ENCODE measurements at places on chromosomes 12 and 14.

DNA sequence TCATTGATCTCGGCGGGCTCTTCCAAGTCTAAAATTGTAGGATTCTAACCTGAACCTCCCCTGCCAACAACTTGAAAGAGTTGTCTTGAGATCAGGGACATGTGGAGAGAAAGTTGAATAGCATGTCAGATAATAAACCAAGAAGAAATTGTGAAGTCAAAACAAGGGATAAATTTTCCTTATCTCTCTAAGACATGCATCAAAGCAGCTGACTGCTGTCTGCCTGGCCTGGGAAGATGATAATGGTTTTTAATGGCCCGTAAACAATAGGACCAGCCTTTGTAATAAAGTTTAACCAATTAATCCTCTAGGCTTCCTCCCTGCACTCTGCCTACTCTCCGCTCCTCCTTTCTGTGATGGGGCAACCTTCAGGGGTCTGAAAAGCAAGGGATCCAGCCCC, 67.9 kb downstream of the DPF3 start:
- no peak for DNase-seq

- no peak for DNase-seq
Measured at GRCh38 chr14:67973436-67973835, 153.9 kb downstream of the RAD51B start.

- no peak for DNase-seq
Measured at GRCh38 chr14:22432348-22432976, 156.6 kb downstream of the DAD1 start.

- no peak for DNase-seq
Measured at GRCh38 chr14:81275305-81276072, 54.7 kb upstream of the GTF2A1 start.

GRCh38 chr14:65255029-65255545, 152.8 kb upstream of the MAX start:
- DNase-seq, result no peak

DNA sequence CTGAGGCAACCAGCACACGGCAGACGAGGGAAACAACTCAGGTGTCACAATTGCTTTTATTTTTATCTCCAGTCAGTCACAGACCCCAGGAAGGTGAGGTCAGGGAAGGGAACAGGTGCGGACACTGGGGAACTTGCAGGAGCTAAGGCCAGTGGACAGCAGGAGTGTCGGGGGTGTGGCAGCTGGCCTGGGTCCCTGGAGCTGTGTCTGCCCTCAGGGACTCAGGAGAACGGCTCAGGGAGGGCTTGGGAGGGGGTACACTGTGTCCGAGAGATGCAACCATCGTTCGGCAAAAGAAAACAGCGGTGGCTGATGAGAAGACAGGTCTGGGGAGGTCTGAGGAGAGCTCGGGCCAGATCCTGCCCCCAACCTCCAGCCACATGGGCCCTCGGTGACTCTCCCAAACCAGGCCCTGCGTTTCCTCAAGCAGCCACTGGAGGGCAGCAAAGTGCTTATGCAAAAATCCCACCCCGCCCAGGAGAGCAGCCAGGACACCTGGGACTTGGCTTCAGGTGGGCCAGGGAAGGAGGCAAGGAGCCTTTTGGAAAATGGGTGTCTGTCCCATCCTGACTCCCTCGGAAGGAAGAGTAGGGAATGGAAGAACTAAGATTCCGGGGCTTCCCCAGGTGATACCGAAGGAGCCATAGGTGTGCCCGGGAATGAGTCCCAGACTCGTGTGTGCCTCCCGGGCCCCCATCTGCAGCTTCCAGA, 24.1 kb upstream of the BCDIN3D start:
- DNase-seq, result peak; percentile 96

GRCh38 chr12:28218875-28219274, 28.6 kb downstream of the CCDC91 start:
- DNase-seq, result no peak
